CD4-positive, alpha-beta T cell treated with Interleukin-4 for 1 hour (primary cell): ENCODE measurements at places on chromosomes 6 and 20.

GRCh38 chr20:25194333-25194972 lies 1.1 kb upstream of the ENTPD6 start:
- no peak for DNase-seq

DNA sequence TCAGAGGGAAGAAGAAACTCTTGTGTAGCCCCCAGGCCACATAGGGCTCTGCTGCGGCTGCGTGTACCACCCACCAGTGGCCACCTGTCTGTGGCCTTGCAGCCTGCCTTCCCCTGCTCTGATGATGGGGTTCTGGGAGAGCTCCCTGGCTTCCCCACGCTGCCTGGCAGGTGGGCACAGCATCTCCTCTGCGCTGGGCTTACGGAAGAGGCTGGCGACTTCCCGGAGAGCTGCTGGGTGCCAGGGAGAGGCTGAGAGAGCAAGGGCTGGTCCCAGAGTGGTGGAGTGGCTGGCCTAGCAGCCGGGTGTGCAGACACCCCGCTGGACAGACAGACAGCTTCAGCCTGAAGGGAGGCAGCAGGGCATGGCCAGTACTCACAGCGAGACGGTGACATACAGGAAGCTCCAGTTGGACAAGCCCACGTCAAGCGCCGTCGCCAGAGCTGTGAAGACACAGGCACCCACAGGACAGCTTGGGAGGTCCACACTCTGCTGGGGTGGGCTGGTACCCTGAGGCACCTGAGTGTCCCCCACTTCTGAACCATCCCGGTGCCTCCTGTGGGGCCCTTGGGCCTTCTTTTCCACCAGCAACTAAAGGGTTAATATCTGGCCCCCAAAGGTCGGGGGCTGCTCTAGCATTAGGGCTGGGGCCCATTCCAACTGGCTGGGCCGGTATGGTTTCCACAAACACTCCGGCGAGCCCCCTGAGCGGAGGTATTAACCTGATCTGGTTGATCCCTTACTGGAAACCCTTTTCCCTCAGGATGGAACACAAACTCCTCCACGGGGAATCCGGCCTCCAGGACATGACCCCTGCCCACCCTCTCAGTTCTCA lies 48.1 kb upstream of the CDH22 start:
- no peak for DNase-seq

GRCh38 chr6:33787346-33787953 lies 1.5 kb downstream of the LEMD2 start:
- no peak for DNase-seq

GRCh38 chr6:19632786-19633185 lies 204.4 kb upstream of the ID4 start:
- DNase-seq = no peak

DNA sequence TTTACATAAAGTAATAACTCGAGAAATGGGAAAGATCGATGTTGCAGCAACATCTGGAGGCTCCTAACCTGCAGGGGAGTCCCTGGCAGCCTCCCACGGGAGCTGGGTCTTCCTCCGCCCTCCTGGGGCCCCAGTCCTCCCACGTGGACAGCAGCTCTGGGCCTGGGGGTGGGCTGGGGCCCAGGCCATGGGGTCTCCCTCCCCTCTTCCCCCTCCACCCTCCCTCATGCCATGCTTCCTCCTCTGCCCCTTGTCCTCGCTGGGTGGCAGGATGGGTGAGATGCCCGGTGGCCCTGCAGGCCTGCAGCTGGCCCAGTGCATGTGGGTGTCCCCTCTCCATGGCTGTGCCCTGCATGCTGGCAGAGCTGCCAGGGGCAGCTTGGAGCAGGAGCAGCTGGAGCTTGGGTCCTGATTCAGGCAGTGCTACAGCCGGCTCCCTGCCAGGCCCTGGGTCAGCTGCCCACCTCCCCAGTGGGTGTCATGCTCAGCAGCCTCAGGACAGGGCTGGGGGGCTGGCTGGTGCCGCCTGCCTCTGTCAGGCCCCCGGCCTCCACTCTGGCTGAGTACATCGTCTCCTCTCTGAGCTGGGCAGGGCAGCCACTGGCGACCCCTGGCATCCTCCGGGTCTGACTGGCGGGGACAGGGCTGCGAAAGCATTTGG lies 48.9 kb upstream of the BHLHE23 start:
- no peak for DNase-seq

DNA sequence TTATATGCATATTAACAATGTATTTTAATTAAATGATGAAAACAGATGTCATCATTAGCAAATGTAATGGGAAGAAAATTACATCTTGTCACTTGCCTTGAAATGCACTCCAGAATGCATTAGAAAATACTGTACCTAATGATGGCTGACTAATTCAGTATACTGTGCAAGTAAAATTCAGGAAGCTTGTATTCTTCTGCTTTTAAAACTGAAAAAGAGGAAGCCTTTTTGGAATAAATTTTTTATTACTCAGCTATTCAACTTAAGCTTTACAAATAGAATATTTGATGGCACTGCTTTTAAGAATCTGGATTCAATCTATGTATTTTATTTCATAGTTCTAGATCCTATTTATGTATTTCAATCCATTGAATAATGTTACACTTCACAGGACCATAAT lies 195.5 kb downstream of the RIMS1 start:
- no peak for DNase-seq

DNA sequence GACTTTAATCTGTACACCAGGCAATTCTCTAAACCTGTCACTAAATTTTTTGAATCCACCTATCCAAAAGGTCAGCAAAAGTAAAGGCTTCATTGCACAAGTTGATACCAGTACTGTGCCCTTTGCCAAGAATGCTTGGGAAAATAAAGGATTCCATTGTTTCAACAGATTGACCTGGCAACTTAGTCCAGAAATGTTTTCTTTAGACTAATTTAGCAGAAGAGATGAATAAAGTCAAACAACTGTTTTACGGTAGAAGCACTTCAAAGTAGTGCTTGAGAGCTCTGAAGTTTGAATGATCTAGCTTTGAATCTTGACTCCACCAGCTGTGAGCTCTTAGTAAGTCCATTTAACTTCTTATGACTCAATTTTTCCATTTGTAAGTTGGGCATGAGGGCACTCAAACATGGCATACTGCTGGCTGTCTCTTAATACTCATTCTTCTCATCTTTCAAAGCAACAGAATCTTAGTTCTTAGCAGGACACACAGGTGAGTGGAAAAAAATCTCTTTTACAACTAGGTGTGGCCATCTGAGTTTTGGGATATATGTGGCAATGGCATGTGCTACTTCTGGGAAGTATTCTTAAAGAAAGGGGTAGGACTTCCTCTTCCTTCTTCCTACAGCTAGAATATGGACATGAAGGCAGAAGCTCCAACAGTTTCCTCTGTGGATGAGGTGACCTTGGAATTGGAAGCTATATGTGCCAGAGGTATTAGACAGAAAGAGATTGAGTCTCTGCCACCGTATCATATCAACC lies 55.9 kb upstream of the LOC128125822 start:
- DNase-seq = no peak

- DNase-seq = no peak
Observed at GRCh38 chr20:35285806-35286076, 1.2 kb upstream of the EIF6 start.

DNA sequence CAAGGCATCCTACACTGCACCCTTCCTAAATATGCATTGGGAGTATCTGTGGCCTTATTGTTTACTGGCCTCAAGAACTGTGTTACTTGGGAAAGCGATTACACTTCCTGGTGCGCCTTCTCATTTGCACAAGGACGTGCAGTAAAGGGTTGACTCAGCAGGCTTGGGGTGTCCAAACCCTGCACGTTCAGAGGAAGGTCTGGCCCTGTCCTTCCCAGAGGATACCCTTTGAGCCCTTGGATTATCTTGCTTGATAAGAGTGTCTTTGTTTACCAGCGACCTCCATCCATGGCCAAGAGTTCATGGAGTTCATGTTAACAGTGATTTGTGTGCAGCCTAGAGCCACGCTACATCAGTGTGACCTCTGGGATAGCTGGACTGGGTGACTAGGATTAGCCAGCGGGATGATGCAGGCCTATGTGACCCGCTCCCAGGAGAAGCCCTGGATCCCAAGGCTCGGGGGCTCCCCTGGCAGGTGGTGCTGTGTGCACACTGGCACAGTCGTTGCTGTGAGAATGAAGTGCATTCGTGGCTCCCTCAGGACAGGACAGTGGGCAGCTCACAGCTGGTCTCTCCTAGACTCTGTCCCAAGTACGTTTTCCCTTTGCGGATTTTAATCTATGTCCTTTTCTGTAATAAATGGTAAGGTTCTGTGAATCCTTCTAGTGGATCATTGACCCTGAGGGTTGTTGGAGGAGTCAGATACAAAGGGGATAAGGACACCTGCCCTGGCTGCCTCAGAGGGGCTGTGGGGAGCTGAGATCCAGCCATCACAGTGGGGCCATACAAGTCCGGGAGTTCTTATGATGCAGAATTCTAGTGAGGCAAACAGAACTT lies 73.5 kb downstream of the TTLL2 start:
- no peak for DNase-seq

- DNase-seq = peak; percentile 30
Observed at GRCh38 chr6:20409427-20409971, 7.8 kb downstream of the E2F3 start.

DNA sequence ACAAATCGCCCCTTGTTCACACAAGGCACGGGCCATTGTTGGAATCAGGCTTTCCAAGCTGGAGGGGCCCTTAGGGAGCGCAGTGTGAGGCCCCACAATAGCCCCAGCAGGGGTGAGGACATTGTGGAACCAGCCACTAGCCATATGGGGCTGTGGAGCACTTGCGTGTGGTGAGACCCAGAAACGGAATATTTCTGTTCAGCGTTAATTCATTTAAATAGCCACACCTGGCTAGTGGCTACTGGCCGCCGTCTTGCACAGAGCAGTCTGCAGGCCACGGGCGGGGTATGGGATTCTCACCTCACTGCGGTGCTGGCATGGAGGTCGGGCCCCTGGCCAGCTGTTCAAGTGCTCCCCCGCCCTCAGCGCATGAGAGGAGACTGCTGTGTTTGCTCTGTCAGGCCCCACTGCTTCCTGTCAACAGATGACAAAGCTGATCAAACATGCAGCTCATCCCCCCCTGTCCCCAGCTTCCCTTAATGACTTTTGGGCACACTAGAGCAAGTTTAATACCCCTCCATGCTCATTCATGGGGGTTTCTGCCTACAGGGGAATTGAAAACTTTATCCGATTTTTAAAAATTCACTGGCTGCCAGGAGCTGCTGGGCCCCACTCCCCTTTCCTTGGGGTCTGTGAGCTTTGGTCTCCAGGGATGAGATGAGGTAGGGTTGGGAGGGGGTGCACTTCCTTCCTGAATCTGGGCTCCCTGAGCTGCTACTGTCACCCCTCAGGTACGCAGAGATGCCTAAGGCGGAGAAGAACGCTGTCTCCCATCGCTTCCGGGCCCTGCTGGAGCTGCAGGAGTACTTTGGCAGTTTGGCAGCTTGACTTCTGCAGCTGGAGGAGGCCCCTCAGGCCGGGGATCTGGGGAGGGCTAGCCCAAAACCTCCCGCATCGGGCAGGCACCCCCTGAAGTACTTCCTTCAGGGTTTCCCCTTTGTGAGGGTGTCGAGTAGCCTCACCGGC lies 13.6 kb downstream of the ITPA start:
- peak; percentile 57 for DNase-seq

- DNase-seq = no peak
Observed at GRCh38 chr6:50853939-50854338, 35.3 kb downstream of the TFAP2B start.

- DNase-seq = no peak
Observed at GRCh38 chr6:4743062-4743461, 33.1 kb upstream of the CDYL start.

DNA sequence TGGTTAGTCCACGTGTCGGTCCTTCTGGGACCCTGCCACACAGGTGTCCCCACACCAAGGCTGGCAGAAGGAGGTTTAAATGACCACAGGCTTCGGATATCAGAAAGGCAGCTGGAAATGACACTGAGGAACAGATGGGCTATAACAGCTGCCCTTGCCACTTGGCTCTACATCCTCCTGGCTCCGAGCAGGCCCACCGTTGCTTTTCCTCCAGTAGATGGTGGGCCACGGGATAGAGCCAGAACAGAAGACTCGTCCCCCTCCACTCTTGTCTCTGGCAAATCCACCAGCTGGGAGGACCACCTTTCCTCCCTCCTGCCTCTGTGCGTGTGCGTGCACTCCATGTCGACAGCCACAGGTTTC lies 17.6 kb downstream of the WRNIP1 start:
- no peak for DNase-seq

DNA sequence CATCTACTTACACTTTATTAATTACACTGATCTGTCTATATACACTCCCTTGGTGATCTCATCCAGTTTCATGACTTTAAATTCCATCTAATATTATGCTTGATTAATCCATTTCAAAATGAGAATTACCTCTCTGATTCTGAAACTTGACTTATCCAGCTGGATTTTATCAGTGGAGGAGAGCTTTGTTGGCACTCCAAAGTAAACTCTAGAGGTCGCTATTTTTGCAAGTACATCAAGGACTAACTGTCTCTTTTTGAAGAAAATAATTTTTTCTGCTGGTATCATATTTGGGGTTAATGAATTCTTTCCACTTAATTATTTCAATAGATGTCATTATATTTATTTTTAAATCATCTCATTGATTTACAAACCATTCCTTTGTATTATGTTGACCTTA lies 630.3 kb upstream of the MAN1A1 start:
- DNase-seq = no peak

GRCh38 chr20:63045401-63045800 lies 38.6 kb upstream of the BHLHE23 start:
- DNase-seq = no peak

DNA sequence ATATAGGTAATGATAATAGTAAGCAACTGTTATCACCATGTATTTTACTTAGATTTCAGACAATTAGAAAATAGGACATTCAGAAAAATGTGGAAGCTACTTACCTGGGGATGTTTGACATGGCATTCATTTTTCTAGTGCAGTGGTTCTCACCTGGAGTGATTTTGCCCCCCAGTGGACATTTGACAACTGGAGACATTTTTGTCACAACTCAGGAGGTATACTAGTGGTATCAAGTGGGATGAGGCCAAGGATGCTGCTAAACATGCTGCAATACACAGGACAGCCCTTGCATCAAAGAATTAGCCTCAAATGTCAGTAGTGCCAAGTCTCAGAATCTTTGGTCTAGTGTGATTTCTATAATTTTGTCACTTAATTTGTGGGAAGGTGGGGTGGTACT lies 36.1 kb downstream of the NUS1 start:
- no peak for DNase-seq

- DNase-seq = no peak
Observed at GRCh38 chr6:11263291-11263775, 30.9 kb upstream of the NEDD9 start.

- DNase-seq = peak; percentile 52
Observed at GRCh38 chr20:34538671-34539123, 19.8 kb upstream of the MAP1LC3A start.

DNA sequence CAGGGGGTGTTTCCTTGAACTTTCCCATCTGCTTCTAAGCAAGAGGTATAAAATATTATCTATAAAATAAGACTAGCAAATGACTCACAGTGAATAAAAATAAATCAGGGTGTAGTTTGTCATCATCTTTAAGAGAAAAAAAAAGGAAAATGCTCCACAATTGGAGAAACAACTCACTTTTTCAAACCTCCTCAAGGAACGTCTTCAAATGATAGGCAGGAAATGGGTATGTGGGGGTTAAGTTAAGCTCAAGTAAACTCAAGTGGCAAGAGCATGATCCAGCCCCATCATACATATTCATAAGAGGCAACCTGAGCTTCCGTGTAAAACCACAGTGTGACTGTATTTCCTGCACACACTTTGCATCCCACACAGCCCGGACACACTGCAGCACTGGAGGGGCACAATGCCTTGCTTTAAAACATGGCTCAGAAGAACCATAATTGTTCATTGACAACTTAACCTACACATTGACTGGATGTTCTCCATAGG lies 58.5 kb upstream of the CEP85L start:
- DNase-seq = peak; percentile 83

- peak; percentile 54 for DNase-seq
Observed at GRCh38 chr6:142952614-142953013, 7.6 kb upstream of the HIVEP2 start.
